ENCODE measurements at places on chromosomes 5 and 9. TPM values are rescaled to one million over a fixed set of nuclear protein-coding genes. Genes with fewer than 3 reads are reported as not detected.

SHOC1 gene
- total RNA-seq: not detected

FSD1L gene
- total RNA-seq: 3.3 TPM

ITK gene
- total RNA-seq: 313 TPM

ABLIM3 gene
- not detected for total RNA-seq

BARHL1 gene
- total RNA-seq: not detected

OGN gene
- total RNA-seq: not detected

RELL2 gene
- total RNA-seq: 25.3 TPM
